HL-60 (cell line): ENCODE measurements at places on chromosomes 11 and 22.

DNA sequence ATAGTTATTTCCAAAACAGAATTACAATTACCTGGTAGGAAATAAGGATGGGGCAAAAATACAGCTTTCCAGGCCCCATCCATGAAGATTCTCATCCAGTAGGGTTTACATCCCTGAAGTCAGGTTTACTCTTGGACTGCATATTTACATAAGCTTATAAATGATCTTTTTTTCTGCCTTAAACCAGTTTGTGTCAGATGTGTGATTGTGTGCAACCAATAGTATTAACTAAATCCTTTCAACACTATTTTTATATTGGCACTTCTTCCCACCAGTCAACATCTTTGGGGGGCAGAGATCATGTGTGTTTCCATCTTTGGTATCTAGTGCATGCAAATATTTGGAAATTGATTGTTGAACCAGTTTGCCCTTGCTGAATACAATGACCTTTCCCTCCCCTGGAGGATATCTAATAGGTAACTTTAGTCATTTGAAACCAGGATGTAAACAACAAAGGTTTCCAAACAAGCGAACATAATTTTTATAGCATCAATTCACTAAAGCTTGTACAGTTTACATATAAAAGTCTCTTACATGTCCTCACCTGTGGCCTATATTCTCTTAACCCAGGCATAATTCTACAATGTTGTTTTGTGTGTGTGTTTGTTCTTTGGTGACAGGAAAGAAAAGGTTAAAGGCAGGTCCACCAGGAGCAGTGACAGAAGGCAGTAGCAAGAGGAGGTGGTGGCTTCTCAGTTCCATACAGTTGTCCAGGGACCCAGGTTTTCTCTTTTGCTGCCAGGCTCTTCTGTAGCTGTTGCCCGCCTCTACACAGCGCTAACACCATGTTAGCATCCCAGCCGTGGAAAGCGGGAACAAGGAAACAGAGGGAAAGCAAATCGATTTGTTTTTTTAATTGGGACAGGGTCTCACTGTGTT, 1.7 kb upstream of the ME3 start:
- DNase-seq, result no peak

GRCh38 chr11:67345920-67346819, 7.2 kb downstream of the POLD4 start:
- no peak for DNase-seq

- DNase-seq, result no peak
Measured at GRCh38 chr11:30435488-30435887, 112.6 kb downstream of the ARL14EP start.

- no peak for DNase-seq
Measured at GRCh38 chr11:46183819-46184218, 62.6 kb upstream of the PHF21A start.

GRCh38 chr11:119854521-119854920, 125.5 kb upstream of the NECTIN1 start:
- DNase-seq, result no peak

- DNase-seq, result no peak
Measured at GRCh38 chr22:26983311-26983710, 325.9 kb downstream of the MIAT start.

DNA sequence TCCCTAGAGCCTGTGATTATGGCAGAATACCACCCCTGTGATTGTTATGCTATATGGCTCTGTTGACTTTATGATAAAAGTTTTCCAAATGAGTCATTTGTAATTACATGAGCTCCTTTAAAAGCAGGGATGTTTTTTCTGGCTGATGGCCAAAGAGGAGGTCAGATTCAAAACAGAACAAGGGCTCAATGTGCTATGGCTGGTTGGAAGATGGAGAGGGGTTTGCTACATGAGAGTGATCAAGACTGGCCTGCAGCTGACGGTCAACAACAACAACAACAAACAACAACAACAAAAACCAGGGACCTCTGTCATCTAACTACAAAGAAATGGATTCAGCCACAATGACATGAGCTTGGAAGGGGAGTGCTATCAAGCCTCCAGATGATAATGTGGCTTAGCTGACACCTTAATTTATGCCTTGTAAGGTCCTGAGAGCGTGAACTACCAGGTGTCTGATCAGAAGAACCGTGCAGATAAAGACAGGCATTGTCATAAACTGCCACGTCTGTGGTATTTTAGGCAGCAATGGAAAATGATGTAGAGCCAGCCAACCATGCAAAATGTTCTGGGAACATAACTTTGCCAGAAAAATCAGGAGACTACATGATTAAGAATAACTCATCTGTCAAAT, 47.2 kb downstream of the PIWIL3 start:
- no peak for DNase-seq

GRCh38 chr11:35541621-35542375, 16.4 kb upstream of the PAMR1 start:
- DNase-seq, result no peak

DNA sequence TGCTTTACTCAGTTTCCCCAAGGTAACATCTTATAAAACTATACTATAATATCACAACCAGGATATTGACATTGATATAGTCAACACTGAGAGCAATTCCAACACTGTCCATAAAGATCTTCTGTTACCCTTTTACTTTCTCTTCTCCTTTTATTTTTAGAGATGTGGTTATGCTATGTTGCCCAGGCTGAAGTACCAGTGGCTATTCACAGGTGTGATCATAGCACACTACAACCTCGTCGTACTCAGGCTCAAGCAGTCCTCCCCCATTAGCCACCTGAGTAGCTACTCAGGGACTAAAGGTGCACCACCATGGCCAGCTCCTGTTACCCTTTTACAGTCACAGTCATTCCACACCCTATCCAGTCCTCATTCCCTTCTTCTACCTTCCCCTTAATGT, 119.7 kb downstream of the CWF19L2 start:
- DNase-seq, result no peak

- no peak for DNase-seq
Measured at GRCh38 chr11:69852056-69852455, 32.8 kb upstream of the FGF3 start.

GRCh38 chr11:122642472-122642922, 13.0 kb upstream of the UBASH3B start:
- no peak for DNase-seq

DNA sequence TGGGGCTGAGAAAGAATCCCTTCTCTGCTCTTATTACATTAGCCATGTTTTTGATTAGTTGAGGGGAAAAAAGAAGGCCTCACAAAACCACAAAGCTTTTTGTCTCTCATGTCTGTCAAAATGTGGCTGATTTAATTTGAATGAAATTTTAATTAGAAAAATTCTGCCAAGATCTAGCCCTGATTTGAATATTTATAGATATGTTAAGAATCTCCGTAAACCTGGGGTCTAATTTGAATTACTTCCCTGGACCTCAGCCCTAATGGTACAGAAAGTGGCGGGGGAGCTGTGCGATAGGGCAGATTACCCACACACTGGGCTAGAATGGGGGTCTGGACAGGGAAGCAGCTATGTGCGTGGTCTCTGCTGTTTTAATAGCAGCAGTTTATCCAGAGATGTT, 141.3 kb upstream of the TTC12 start:
- DNase-seq, result no peak

GRCh38 chr11:75350743-75351540, 519 bp downstream of the ARRB1 start:
- DNase-seq, result peak; percentile 66
